ENCODE measurements at places on chromosomes 16 and 17. TPM values are rescaled to one million over a fixed set of nuclear protein-coding genes. Genes with fewer than 3 reads are reported as not detected.

PARD6A gene
- 0.18 TPM for total RNA-seq

BCL6B gene
- 0.18 TPM for total RNA-seq

FN3K gene
- 2.9 TPM for total RNA-seq

HOXB5 gene
- not detected for total RNA-seq

NOS2 gene
- not detected for total RNA-seq

ITGA2B gene
- total RNA-seq, result not detected
